ENCODE measurements at places on chromosomes 4 and X. TPM values are rescaled to one million over a fixed set of nuclear protein-coding genes. Genes with fewer than 3 reads are reported as not detected.

Gene RGN
- 2.6 TPM for total RNA-seq

Gene BBS7
- total RNA-seq, result 16.0 TPM

- H3K4me1 ChIP-seq, result no peaks in the 10 kb centered on the region
- no peak overlapping the region for H3K4me3 ChIP-seq
- H3K27me3 ChIP-seq, result no peaks in the 10 kb centered on the region
- no peaks in the 10 kb centered on the region for H3K36me3 ChIP-seq
- no peak for DNase-seq
- H3K27ac ChIP-seq, result no peak overlapping the region
These were observed 493.9 kb downstream of the TMA16 start for GRCh38 chr4:163988391-163988790.

Gene CT45A2
- total RNA-seq, result not detected

GRCh38 chrX:153651540-153652079 lies 4.6 kb downstream of the DUSP9 start:
- no peaks in the 10 kb centered on the region for H3K4me1 ChIP-seq
- no peak overlapping the region for H3K27ac ChIP-seq
- H3K4me3 ChIP-seq, result no peak overlapping the region
- no peaks in the 10 kb centered on the region for H3K36me3 ChIP-seq
- DNase-seq, result no peak
- H3K27me3 ChIP-seq, result no peaks in the 10 kb centered on the region

DNA sequence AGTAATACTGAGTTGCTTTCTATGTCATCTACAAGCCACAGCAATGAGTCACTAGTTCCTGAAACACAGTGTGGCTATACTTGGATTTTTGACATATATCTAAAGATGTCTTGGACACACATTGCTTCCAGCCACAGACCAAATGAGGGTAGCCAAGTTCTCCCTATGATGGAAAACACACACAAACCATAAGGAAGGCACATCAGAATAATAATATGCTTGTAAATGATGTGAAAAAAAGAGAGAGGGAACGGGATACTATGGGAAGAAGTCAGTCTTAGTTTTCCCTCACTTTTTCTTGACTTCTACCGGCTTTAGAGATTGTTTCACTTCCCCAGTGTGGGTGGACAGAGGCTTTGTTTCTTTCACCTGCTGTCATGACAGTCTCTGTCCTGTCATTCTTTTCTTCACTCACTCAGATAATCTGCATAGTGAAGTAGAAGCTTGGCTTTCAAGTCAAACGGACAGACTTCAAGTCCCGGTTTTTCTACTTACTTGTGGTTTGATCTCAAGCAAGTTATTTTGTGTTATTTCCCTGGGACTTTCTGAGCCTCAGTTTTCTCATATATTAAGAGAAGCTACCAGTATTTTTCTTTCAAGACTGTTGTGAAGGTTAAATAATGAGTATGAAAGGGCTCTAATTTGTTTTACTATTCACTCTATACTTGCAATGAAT lies 34.7 kb downstream of the P2RY10 start:
- no peak overlapping the region for H3K27ac ChIP-seq
- no peak overlapping the region for H3K4me3 ChIP-seq
- no peak for DNase-seq
- H3K4me1 ChIP-seq, result no peaks in the 10 kb centered on the region

DNA sequence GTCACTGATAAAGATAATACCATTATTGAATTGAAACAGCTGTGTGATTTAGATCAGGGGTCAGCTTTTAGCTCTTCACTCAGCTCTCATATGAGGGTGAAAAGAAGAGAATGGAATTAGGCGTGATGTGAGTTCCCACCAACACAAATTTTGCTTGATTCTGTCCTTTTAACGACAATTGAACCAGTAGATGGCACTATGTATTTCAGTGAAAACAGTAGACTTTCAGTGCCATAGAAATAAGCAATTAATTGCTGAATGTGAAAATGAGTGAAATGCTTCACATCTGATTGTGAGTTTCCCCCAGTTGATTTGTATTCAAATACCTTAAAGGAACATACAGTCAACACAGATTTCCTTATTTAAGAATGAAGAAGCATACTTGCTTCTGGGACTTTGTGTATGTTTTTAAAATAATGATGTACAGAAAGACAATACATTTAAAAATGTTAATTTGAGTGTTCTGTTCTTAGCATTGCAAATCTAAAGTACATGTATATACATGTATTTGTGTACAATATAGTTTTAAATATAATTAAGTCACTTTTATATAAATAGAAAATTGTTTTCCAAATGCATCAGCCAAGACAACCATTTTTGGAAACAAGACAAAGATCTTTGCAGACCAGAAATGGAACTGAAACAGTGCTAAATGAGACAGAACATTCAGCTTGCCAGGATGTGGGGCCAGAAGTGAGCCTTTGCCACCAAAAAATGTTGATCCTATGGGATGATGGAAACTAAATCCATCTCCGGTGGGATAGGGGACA lies 178.8 kb downstream of the SNCA start:
- H3K27me3 ChIP-seq, result no peaks in the 10 kb centered on the region
- H3K27ac ChIP-seq, result no peak overlapping the region
- H3K4me1 ChIP-seq, result no peaks in the 10 kb centered on the region
- no peak overlapping the region for H3K4me3 ChIP-seq
- no peaks in the 10 kb centered on the region for H3K36me3 ChIP-seq
- DNase-seq, result no peak

DNA sequence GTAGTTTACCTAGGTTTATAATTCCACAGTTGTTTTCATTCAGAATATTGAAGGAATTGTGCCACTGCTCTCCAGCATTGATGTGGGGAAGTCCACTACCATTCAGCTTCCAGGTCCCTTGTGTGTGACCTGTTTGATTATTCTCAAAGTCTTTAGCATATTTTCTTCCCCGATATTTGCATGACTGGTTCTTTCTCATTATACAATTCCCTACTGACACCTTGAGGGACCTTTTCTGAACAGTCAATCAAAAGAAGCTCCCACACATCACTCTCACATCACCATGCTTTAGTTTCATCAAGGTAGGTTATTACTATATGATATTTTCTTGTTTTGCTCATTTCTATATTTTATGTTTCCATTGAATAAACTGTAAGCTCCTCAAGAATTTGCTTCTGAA lies 44.1 kb downstream of the SLC39A8 start:
- H3K4me3 ChIP-seq, result no peak overlapping the region
- no peaks in the 10 kb centered on the region for H3K27me3 ChIP-seq
- no peak overlapping the region for H3K27ac ChIP-seq
- H3K36me3 ChIP-seq, result no peaks in the 10 kb centered on the region

GRCh38 chr4:158411269-158411668 lies 110.4 kb upstream of the RXFP1 start:
- DNase-seq, result no peak
- H3K36me3 ChIP-seq, result no peaks in the 10 kb centered on the region
- no peak overlapping the region for H3K27ac ChIP-seq
